ENCODE measurements at places on chromosomes 6 and 20. TPM values are rescaled to one million over a fixed set of nuclear protein-coding genes. Genes with fewer than 3 reads are reported as not detected.

The DLK2 gene
- total RNA-seq = 0.60 TPM

The VSX1 gene
- total RNA-seq = not detected

- no peaks in the 10 kb centered on the region for H3K27me3 ChIP-seq
- no peak for DNase-seq
- H3K27ac ChIP-seq = no peak overlapping the region
- no peak overlapping the region for H3K4me3 ChIP-seq
- H3K36me3 ChIP-seq = no peaks in the 10 kb centered on the region
Measured at GRCh38 chr6:139602577-139602976, 228.1 kb upstream of the CITED2 start.

DNA sequence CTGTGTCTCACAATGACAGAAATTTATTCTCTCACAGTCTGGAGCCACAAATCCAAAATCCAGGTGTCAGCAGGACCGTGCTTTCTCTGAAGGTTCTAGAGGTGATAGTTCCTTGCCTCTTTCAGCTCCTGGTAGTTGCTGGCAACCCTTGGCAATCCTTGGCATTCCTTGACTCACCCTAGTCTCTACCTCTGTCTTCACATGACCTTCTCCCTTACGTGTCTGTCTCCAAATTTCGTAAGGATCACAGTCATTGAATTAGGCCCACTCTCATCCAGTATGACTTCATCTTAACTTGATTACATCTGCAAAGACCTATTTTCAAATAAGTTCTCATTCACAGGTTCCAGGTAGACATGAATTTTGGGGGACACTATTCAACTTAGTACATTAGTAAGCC is 143.1 kb downstream of the CEP57L1 start:
- H3K27me3 ChIP-seq = peaks cover 6% of the 10 kb centered on the region
- H3K4me1 ChIP-seq = peaks cover 17% of the 10 kb centered on the region
- no peak overlapping the region for H3K27ac ChIP-seq
- peaks cover 1% of the 10 kb centered on the region for H3K36me3 ChIP-seq
- no peak for DNase-seq

DNA sequence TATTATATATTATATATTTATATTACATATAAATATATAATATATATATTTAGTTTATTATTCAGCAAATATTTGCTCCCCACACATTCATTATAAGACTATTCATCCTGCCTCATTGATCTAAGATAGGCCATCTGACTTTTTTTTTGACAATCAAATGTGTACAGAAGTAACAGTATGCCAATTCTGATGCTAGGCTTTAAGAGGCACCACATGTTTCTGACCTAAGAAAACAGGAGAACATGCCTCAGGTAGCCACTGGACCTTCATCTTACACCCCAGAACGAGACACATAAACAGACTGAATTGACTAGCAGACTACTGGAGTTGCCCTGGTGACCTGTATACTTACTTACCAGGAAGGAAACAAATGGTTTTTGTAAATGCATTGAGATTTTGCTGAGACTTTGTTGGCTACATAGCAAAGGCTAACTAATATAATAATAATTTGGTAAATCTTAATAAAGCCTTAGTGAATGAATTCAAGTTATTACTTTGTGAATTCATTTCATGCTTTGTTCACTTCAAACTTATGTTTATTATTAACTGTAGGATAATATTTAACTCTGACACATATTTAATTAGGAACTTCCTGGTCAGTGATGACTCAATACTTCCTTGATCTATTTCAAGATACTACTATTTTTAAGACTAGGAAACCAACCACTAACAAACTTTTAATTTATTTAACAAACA is 13.4 kb upstream of the MYO6 start:
- H3K27ac ChIP-seq = peak overlapping the region; percentile 74
- H3K36me3 ChIP-seq = no peaks in the 10 kb centered on the region
- no peaks in the 10 kb centered on the region for H3K27me3 ChIP-seq
- no peak overlapping the region for H3K4me3 ChIP-seq
- H3K4me1 ChIP-seq = peaks cover 2% of the 10 kb centered on the region

- peaks cover 22% of the 10 kb centered on the region for H3K27me3 ChIP-seq
- no peak overlapping the region for H3K27ac ChIP-seq
- H3K36me3 ChIP-seq = no peaks in the 10 kb centered on the region
Measured at GRCh38 chr6:105591053-105591452, 188.2 kb upstream of the PREP start.

DNA sequence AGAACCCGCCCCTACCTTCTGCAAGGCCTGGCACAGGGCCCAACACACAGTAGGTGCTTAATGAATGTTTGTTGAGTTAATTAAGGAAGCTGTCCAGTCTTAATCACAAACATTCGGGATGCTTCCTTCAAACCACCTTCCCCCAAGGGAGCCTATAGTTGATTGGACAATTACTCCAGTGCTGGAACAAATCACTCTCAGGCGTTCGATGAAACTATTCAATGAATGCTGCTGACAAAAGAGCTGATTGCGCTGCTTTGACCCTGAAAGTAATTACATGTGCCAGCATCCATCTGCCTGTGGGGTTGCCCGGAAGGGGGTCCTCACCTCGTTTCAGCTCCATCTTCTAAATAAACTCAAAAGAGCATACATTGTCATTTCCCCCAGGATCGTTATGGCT is 112.0 kb upstream of the SRSF6 start:
- DNase-seq = no peak
- H3K27me3 ChIP-seq = peaks cover 10% of the 10 kb centered on the region
- no peak overlapping the region for H3K4me3 ChIP-seq

The NMBR gene
- 0.74 TPM for total RNA-seq
